ENCODE measurements at places on chromosomes 3 and 15.

DNA sequence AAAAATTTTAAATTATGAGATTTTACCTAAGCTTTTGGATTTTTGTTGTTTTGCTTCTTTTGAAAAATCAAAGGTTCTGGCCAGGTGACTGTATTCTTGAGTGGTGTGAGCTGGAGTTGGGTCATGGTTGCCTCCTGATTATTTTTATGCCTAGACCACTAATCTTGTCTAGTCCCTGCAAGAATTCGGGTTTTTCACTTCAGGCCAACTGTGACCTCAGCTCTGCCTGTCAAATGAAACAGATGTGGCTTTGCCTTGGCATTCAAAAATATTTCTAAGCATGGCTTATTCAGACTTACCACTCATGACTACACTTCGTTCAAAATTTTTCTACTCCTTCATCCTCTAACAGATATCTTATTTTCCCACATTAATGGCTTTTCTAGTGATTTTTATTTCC lies 25.4 kb upstream of the CDV3 start:
- no peak for DNase-seq

DNA sequence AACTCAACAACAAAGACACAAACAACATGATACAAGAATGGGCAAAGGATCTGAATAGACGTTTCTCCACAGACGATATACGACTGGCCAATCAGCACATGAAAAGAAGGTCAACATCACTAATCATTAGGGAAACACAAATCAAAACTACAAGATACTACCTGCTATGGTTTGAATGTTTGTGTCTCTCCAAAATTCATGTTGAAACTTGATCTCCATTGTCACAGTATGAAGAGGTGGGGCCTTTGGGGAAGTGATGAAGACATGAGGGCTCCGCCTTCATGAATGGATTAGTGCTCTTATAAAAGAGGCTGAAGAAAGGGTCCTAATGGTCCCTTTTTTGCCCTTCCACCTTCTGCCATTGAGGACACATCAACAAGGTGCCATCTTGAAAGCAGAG lies 32.3 kb downstream of the ACAP2 start:
- DNase-seq: no peak

DNA sequence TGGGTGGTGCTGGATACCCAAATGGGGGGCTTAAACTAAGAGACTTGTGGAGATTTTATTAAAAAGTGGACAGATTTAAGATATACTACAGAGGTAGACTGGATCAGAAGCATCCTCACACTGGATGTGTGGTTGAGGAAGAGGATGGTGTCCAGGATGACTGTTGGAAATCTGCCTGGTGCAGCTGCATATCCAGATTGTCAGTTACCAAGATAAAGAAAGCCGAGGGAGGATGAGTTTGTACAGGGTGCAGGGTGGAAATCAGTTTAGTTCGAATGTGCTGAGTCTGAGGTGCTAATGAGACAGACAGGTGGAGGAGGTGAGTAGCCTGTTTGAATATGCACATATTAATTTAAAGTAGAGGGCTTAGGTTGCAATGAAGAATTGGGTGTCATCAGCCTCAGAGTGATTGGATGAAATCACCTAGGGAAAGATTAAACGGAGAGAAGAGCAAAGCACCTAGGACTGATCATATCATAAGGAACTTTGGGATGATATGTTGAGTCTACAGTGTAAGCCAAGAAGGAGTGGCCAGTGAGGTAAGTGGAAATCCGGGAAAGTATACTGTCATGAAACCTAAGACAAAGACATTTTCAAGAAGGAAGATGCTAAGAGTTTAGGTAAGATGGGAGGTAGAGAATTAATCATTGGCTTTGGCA lies 74.1 kb upstream of the GOLGA8B start:
- no peak for DNase-seq

DNA sequence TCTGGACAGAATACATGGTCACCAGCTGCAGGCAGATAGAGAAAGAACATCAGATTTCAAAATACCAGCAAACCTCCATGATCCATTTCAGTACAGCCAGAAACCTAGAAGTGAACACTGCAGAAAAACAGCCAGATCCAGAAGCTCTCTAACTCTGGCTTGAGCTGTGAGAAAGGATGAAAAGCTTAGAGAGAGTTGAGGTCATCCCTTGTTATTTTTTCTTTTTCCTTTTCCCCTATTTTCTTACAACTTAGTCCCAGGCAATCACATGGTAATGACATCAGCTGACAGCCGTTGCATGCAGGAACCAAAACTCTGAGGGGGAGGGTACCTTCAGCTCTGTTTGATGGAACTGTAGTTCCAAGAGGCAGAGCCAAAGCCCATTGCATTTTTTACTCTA lies 113.2 kb downstream of the TCF12 start:
- no peak for DNase-seq

- no peak for DNase-seq
Observed at GRCh38 chr3:129764090-129764489, 129.4 kb downstream of the TMCC1 start.

DNA sequence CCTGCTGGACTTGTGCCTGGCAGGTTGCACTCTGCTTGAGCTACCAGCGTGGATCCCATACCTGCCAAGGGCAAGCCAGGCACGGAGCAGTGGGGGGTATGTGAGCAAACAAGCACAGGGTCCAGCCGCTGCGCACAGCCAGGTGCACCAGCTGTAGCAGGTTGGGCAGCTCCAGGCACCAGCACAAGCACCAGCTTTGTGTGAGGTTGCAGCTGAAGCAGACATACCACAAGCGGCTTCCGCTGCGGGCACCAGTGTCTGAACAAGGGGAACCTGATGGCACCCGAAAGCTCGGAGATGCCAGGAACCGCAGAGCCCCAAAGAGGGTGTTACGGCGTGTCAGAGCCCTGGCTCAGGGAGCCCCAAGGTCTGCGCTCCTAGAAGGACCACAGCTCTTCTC lies 472.7 kb upstream of the ARL6 start:
- DNase-seq: no peak

DNA sequence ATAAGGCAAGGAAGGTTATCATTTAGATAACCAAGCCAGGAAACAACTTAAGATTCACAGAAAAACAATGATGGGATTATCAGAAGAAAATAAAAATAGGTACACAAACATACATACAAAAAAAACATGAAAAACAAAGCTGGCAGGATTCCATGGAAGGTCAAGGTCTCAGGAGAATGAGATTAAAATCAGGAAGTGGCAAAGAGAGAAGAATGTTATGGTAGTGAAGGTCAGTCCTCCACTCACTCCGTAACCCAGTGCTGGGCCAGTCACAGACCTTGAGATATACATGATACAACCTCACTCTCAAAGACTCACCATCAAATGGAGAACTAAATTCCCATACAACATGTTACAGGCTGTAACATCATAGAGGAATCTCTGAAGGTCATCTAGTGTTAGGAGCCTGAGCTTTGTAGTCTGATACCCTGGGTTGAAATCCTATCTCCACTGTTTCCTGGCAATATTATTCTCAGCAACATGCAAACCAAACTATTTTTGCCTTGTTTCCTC lies 93.9 kb downstream of the CTNNB1 start:
- DNase-seq: no peak

DNA sequence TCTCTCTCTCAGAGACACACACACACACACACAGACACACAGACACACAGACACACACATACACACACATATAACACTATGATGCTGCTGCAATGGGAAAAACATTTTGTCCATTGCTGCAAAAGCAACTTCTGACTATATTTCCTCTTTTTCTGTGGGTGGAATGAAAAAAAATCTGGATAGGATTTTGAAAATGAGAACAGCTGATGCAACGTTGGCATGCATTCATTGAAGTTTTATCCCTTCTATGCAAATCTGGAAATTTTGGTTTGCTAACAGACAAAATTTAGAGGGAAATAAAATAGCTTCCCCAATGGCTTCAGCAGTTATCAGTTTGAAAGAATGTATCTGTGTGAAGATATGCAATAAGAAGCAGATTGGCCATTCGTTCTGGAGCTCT lies 763.4 kb upstream of the GRM7 start:
- DNase-seq: no peak

DNA sequence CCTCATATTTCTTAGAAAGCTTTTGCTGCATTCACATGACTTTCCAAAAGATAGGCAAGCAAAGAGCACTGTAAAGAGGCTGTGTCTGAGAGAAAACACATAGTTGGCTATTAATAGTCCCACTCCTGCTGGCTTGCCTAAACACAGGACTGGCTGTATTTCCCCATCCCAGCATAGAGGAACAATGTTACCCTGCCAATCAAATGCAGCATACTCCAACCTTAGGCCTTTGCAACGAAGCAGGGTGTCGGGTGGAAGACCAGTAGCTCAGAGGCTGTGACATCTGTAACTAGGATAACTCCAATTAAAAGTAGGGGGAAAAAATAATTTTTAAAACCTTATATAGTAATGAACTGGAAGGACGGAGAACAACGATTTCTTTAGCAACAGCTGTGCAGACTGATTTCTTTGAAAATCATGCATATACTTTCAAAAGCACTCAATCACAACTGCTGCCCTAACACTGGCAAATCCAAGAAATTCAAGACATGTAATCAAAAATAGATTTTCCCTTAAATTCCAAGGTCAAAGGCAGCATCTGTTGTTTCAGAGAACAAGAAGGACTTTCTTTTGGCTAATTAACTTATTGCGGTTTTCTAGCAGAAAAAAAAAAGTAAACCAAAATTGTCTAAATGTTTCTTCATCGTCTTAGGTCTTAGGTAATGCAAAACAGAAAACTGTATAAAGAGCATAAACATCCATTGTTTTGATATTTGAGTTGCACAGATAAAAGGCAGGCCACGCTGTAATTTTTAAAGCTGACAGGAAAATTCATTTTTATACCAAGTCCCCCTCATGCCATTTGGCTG lies 139.3 kb downstream of the TNIK start:
- no peak for DNase-seq

GRCh38 chr15:43934480-43934879 lies 107.7 kb downstream of the WDR76 start:
- DNase-seq: no peak

DNA sequence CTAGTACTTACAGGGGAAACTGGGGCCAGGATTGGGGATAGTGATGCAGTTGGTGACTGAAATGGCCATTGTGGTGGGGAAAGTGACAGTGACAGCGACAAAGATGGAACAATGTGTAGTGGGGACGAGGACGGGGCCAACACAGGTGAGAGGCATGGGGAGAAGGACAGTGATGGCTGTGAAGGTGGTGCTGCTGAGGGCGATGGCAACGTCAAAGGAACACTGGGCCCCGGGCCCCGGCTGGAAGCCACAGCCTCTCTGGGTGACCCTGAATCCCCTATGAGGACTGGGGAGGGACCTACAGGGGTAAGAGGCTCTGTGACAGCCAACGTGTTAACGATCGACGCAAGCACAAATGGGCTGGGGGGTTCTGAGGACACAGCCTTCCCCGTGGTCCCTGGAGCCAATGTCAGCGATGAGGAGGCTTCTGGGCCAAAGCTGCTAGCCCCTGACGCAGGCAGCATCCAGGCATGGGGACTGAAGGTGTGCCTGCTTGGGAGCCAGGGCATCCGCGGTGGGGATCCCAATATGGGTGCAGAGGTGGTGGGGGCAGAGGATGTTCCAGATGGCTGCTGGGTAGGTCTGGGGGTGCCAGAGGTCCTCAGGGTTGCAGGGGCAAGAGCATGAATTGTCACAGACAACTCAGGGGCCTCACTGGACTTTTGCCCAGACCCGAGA lies 25.2 kb upstream of the GOLGA6C start:
- no peak for DNase-seq

DNA sequence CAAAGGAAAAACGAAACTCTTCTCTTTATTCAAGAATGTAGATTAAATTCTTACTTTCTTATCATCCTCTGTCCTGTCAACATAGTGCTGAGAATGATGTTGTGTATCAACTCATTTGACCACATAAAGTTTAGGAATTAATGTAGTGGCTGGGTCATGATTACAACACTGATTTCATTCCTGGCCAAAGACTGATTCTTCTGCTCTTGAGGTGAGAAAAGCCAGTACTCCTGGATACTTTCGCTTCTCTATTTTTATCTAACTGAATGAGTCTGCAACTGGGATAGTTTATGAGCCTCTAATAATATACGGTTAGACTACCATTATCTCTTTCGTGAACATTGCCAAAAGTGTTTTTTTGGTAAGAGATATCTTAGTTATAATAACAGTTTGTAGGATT lies 173.0 kb downstream of the LPP start:
- DNase-seq: no peak

DNA sequence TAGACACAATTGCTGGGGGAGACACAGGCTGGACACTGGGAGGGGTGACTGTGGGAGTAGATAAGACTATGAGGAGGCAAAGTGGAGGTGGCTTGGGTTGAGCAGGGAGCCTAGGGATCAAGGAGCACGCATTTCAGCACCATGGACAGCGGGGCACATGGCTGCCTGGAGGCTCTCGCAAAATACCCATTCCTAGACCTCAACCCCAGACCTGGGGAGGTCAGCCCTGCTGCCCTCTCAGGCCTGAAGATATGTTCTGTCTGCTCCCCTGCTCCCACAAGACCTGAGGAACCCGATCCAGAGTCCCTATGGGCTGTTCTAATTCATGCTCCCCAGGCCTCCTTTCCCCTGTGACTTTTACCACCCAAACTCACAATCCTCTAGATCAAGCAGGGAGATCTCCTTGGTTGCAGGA lies 16.0 kb upstream of the CPEB1 start:
- DNase-seq: no peak

DNA sequence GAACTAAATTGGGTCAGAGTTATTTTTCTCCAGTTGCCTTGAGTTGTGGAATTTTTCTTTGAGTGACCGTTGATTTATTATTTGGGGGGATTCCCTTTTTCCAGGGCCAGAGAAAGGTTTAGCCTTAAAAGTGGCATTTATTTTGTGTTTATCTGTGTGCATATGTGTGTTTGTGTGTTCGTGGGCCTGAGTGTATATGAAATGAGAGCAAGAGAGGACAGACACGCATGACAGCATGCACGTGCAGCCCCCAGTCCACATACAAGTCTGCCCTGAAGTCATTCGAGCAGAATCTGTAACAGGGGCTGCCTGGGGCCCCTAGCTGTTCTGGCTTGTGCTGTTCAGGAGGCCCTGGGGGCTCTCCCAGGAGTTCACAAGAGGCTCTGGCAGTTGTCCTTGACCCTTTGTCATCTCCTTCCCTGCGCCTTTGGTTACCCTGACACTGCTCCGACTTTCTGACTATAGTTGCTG lies 18.3 kb upstream of the TRAK1 start:
- DNase-seq: no peak

GRCh38 chr3:52845691-52846431 lies 11.0 kb upstream of the MUSTN1 start:
- DNase-seq: no peak

- no peak for DNase-seq
Observed at GRCh38 chr15:59885832-59886231, 118.3 kb upstream of the FOXB1 start.

- no peak for DNase-seq
Observed at GRCh38 chr3:45608885-45609284, 14.3 kb downstream of the LIMD1 start.

GRCh38 chr3:111769110-111769991 lies 89.7 kb upstream of the PHLDB2 start:
- no peak for DNase-seq

- no peak for DNase-seq
Observed at GRCh38 chr15:41862515-41863116, 24.0 kb downstream of the PLA2G4B start.
